Astrocyte of the hippocampus (primary cell): ENCODE measurements at places on chromosomes 1 and 21.
A peak's percentile ranks its signal among the peaks of the same experiment; 100 is the strongest.

- DNase-seq, result peak; percentile 30
These were observed 19.8 kb downstream of the ERRFI1 start for GRCh38 chr1:8006037-8006963.

GRCh38 chr1:50279622-50280330, 143.5 kb downstream of the DMRTA2 start:
- peak; percentile 73 for DNase-seq

DNA sequence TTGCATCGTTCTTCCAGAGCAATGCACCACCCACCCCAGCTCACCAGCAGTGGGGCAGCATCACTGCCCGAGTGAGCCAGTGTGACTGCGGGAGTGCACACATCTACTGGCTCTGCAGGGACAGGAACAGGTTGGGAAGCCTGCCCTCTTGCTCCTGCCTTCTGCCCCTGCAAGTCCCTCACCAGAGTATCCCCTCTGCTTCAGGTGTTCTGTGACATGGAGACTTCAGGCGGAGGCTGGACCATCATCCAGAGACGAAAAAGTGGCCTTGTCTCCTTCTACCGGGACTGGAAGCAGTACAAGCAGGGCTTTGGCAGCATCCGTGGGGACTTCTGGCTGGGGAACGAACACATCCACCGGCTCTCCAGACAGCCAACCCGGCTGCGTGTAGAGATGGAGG, 4.2 kb downstream of the ANGPTL7 start:
- no peak for DNase-seq

GRCh38 chr1:5959667-5960230, 32.5 kb downstream of the NPHP4 start:
- no peak for DNase-seq

DNA sequence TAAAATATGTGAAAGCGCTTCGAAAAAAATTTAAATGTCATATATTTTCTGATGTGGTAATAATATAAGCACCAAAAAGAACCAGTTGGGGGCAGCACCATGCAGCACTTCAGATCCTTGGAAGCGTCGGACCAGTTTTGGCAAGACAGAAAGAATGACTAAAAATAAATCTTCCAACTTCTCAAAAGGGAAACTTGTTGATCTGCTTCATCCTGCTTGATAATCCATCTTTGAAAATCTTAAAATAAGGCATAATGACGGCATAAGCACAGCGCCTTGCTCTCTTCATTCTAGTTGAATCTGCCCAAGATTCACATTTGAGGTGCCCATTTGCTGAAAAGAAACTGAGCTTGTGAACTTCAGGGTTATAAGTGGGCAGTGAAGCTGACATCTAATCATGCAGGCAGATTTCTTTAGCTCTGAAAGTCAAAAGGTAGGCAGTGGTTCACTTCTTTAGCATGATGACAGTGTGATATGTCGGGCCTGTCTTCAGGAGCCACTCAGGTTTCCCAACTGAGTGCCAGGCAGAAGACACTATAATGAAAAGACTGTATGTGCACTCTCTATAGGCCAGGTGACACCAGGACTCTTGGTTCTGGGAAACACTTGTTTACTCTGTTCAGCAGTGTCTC, 19.8 kb upstream of the MUTYH start:
- peak; percentile 72 for DNase-seq

DNA sequence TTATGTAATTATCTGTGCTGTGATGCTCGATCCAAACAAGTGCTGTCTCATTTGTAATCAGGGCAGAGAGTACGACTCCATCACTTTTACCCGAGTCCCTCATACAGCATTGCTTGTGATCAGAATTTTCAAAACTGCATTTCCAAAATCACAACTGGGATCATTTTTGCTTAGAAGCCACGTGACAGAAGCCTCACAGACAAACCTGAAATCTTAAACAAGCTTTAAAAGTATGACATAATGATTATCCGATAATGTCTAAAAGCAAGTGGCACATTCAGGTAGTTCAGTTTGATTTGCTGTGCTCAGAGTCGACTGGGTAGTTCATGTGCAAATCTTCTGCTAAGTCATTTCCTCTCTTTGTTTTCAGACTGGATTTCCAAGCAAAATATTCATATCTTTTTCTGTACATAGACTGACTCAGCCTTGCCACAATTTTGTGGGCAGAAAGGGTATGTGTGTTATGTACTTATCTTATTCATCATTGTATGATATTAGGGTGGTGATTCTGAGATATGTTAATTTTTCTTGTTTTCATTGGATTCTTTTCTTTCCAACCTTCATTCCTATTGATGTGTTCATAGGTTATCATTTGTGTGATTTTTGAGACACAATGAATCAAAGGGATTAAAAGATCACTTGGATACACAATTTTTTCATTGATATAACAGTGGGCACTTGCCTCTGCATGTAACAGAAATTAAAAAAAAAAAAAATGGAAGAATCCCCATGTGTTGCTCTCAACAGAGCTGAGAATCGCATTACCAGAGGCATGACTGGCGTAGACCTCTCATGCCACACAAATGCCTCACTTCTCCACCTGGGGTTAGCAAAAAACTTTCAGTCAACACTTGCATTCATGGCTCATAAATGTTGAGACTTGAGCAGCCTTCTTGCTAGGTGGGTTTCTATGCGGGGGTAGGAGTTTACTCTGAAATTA, 355.7 kb downstream of the LTN1 start:
- peak; percentile 86 for DNase-seq

GRCh38 chr1:176243746-176244145, 36.7 kb upstream of the COP1 start:
- no peak for DNase-seq

- DNase-seq, result no peak
These were observed 6.9 kb upstream of the NR1I3 start for GRCh38 chr1:161244888-161245287.

DNA sequence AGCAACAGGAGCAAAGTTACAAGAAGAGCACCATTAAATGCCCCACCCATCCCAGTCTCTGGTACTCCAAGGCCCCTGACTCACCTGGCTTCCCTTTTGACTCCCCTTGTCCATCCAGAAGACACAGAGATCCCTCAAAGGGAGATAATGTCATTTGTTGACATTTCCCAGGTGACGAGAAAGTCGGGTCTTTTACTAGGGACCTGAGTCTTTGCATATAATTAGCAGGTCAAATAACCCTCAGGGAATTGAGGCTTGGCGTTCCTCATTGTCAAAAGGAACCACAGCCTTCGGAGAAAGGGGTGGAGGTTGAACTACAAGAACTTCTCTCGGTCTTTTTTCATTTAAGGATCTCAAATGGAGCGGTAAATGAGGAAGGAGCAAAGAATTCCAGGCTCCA, 133.2 kb downstream of the PROX1 start:
- DNase-seq, result no peak

DNA sequence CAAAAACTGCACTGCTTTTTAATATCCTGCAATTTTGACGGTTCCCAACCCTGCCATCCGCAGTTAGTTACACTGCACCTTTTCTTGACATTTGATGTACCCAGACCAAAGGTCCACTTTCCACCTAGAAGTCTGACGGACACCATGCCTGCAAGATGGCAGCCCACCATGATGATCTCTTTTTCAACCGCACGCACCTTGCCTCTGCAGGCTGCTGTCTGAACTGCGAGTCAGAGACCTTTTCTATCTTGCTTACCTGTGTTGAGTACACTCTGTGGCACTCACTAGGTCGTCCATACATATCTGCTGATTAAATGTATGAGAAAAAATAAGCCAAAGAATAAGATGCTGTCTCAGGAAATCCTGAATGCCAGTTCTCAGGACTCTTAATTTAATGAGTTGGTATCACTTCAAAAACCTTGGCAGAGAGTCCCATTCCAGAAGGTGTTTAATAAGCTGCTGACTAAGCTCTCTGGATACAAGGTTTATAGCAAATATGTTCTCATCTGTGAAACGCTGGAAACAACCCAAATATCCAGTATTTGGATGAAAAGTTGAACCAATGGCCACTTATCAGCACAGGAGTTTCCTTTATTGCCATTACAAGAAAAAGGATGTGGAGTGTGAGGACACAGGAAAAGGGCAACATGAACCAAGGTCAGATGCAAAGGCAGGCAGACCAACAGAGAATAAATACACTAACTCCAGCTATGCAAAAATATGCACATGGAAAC, 37.9 kb downstream of the GNG12 start:
- DNase-seq, result peak; percentile 45

GRCh38 chr1:233704170-233704897, 90.4 kb downstream of the KCNK1 start:
- peak; percentile 32 for DNase-seq

- no peak for DNase-seq
These were observed 29.3 kb downstream of the PDE9A start for GRCh38 chr21:42682661-42683210.

DNA sequence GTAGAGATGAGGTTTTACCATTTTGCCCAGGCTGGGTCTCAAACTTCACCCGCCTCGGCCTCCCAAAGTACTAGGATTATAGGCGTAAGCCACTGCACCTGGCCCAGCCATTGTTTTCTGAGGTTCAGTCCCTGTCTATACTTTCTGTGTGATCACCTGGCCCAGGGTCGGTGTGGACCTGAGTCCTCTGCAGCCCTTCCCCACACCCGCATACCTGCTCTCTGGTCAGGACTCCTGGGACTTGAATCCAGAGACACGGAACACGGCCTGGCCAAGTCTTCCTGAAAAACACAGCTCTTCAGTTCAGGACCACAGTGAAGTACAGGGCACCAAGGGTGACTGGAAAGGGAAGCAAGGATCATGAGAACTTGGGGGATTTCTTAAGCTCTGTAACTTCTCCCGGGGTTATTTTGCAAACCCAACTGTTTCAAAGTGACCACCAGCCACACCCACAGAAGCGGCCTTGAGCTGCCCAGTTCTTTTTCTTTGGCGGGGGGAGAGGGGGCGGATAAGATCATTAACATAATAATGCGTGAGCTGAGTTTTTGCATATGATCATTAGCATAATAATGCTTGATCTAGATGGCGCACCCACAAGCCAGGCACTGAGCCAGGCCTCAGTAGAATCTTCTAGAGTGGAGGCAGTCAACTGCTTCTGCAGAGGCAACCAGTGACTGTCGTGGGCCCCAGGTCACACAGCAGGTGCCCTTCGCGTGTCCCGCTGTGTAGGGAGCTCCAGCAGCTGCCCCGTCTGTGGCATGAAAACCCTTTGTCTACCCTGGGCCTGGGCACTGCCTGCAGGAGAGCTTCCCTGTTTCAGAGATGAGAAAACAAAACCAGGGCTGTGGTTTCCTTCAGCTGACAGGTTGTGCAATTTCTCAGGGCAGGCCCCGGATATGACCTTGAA, 1.7 kb upstream of the NADK start:
- peak; percentile 89 for DNase-seq

DNA sequence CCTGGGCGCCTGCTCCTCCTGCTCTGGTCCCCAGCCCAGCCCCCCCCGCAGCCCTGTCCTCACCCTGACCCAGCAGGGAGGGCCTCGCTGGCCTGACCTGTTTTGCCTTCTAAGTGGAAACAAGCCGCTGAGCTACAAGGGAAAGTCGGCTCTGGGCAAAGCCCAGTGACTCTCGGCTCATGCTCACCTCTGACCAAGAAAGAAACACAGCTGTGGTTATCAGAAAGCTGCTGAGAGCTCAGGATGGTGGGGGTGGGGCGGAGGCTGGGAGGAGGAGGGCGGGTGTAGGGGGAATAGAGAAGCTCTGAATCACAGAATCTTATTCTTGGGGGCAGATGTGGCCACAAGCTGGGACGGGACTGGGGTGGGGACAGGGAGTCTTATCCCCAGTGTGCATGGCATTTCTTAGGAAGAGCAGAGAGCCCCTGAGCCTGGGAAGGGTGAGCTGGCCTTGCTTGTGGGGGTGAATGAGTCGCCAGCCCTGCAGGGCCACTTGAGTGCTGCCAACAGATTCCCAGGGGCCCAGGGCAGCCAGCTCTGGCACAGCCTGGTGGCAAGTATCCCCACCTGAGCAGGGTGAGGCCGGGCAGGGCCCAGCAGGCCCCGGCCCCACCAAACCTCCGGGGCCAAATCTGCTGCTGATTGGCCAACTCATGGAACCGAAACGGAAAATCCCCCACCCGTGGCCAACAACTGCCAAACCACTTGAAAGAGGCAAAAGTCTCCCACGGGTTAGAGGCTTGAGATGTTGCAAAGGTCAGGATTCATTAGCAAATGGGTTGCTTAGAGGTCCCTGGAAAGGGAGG, 120.6 kb downstream of the SPSB1 start:
- DNase-seq, result peak; percentile 94

DNA sequence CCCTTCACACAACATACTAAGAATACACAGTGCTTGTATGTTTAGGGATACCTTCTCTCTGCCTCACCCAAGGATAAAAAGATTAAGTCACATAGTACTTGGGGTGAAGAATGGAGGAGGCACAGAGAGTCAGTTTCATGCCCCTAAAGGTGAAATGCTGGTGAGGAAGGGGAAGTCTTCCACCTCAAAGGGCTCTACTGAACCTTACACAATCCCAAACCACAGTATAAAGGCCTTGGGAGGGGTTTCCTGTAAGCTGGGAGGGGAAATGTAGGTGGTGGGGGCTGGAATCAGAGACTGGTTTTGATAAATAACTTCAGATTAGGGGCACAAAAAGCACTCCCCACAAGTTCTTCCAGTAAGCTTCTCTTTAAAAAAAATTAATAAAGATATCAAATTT, 3.5 kb downstream of the MINDY1 start:
- no peak for DNase-seq

- DNase-seq, result no peak
These were observed 99.9 kb downstream of the C1orf94 start for GRCh38 chr1:34276606-34277005.
